ENCODE measurements at places on chromosomes 6 and 20. TPM values are rescaled to one million over a fixed set of nuclear protein-coding genes. Genes with fewer than 3 reads are reported as not detected.

The MCM8 gene
- total RNA-seq = 5.3 TPM

The HLA-DQB2 gene
- total RNA-seq = not detected

The PPP1R14C gene
- 35.5 TPM for total RNA-seq

The BNIP5 gene
- total RNA-seq = not detected

The GRM1 gene
- total RNA-seq = 26.8 TPM

The SPINT4 gene
- total RNA-seq = not detected

The TGM6 gene
- total RNA-seq = not detected

The TPX2 gene
- total RNA-seq = 11.3 TPM

The MLN gene
- not detected for total RNA-seq

The OTOR gene
- total RNA-seq = not detected
